ENCODE measurements at places on chromosomes 4 and X.

DNA sequence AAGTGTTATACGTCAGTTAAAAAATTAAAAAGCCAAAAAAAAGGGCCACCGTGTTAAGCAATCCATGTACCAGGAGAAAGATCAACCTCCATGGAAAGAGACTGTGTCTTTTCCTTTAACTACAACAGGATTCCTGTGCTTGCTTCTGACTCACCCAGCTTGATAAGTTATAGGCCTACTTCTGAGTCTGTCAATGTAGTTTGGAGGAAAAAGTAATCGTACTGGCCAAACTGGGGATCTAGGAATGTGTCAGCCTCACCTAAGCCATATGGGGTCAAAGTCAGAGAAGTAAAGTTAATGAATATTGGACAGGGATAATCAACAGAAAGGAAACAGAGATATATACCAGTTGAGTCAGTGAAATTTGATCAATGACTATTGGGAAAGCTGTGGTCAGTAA, 470.8 kb upstream of the SLIT2 start:
- no peak for DNase-seq

- DNase-seq, result no peak
Observed at GRCh38 chr4:6763330-6763851, 19.1 kb upstream of the KIAA0232 start.

DNA sequence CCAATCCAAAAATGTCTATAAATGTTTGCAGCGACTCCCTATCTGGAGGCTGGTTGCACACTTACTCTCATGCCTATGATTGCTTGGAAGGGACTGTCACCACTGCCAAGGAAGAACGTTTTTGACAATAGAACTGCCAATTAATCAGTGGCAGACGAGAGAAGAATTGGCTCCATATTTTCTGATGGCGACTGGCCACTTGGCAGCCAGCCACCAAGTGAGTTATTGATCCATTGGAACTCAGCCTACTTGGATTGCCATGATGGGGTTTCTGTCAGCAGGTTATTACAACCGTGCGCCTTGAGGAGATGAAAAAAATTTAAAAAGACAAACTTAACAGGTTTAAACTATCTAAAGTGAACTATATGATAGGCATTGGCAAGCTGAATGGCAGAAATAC, 47.4 kb downstream of the LINC00632 start:
- no peak for DNase-seq

GRCh38 chr4:3753726-3754412, 12.3 kb upstream of the ADRA2C start:
- DNase-seq, result no peak

GRCh38 chr4:48588230-48589097, 98.4 kb downstream of the ZAR1 start:
- no peak for DNase-seq

GRCh38 chr4:102473476-102473875, 27.7 kb upstream of the NFKB1 start:
- no peak for DNase-seq

GRCh38 chr4:70504733-70505132, 13.6 kb upstream of the AMTN start:
- no peak for DNase-seq

DNA sequence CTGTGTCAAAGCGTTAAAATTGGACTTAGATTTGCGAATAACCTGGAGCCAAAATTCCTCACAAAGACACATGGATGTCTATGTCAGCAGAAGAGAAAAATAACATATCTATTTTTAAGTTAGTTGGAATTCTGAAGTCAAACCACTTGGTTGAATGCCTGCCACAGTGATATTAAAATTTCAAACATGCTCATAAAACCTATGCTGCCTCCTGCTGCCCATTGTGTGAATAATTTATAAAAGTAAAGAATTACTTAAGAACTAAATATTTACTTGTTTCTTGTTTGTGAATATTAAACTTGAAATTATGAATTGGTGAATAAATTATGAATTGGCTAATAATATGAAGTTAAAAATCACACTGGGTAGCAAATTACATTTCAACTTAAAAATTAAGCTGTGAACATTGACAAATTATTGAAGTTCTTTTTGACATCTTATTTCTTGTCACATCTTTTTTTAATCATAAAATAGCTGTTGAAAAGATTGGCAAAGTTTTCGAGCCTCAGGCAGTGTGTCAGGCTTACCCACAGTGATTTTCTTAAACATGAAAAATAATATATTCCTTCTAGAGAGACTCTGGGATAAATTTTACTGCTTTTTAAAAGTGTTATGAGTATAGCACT, 35.4 kb downstream of the FABP2 start:
- no peak for DNase-seq

GRCh38 chr4:81634165-81634564, 162.5 kb upstream of the RASGEF1B start:
- DNase-seq, result no peak

GRCh38 chr4:3226467-3226866, 22.5 kb upstream of the MSANTD1 start:
- DNase-seq, result peak; percentile 47

- DNase-seq, result no peak
Observed at GRCh38 chrX:129939986-129940385, 34.0 kb downstream of the UTP14A start.

DNA sequence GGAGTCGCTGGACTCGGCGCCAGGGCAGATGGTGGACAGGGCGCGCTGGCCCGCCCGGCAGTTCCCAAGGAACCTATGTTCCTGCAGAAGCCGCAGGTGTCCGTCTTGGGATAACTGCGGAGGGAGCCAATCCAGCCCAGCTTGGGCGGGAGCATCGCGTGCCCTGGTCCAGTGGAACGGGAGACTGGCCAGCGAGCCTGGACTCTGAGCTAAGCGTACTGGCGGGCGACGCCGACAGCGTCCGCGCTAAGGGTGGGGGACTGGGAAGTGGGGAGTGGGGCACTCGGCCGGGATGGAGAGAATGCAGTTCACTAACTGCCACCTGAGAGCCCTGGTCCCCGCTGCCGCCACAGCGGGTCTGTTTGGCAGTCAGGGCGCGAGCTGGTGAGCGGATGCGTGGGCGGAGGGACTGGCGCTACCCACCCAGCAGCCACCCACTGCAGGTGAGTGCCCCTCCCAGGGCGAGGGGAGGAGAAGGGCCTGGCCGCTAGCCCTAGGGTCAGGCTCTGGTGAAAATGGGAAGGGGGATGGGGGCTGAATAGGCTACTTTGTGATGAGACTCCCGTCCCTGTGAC, 1.3 kb upstream of the MAMLD1 start:
- DNase-seq, result no peak

DNA sequence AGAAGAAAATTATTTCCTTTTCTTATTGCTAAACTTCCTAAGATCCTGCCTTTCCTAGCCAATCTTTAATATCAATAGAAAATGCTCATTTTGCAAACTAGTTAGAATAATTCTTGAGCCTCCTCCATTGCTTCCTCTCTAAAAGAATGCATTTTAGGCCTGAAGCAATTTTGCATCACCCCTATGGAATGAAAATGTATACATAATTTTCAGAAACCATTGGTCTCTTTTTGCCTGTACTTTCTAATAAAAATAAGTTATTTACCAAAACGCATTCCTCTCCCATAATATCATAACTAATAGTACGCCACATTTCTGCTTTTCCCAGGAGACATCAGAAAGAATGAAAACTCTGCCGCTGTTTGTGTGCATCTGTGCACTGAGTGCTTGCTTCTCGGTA, 1.7 kb downstream of the MUC7 start:
- DNase-seq, result no peak

DNA sequence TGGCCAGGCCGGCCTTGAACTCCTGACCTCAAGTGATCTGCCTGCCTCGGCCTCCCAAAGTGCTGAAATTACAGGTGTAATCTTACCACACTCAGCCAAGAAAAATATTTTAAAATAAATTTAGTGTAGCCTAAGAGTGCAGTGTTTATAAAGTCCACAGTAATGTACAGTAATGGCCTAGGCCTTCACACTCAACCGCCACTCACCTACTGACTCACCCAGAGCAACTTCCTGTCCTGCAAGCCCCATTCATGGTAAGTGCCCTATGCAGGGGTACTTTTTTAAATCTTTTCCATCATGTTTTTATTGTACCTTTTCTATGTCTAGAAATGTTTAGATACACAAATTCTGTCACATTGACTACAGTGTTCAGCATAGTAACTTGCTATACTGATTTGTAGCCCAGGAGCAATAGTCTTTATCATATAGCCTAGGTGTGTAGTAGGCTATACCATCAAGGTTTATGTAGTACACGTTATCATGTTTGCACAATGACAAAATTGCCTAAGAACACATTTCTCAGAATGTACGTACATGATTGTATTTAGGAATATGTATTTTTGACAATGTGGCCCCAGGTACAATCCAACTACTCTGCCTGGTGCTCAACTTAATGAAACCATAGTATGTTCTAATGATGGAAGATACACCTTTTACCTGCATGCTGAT, 455.2 kb downstream of the PCDH7 start:
- no peak for DNase-seq

DNA sequence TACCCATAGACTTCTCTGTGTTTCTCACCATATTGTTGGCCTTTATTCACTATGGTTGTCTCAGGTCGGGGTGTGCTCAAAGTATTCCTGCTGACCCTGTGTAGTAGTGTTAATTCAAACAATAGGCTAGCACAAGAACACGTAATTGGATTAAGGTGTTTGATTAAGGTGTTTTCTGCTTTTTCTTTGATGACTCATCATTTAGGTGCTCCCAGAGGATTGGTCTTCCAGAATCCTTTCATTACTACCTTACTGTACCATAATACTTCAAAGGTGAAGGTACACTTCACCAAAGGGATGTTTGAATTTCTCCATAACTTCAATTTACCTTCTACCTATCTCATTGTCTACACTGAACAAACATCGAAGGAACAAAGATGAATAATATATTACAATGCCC, 121.7 kb upstream of the CCDC160 start:
- no peak for DNase-seq

GRCh38 chrX:43615660-43616059, 40.4 kb upstream of the MAOA start:
- no peak for DNase-seq

- no peak for DNase-seq
Observed at GRCh38 chr4:26515936-26516335, 25.7 kb upstream of the CCKAR start.

GRCh38 chrX:88613338-88613737, 133.7 kb upstream of the CPXCR1 start:
- DNase-seq, result no peak

DNA sequence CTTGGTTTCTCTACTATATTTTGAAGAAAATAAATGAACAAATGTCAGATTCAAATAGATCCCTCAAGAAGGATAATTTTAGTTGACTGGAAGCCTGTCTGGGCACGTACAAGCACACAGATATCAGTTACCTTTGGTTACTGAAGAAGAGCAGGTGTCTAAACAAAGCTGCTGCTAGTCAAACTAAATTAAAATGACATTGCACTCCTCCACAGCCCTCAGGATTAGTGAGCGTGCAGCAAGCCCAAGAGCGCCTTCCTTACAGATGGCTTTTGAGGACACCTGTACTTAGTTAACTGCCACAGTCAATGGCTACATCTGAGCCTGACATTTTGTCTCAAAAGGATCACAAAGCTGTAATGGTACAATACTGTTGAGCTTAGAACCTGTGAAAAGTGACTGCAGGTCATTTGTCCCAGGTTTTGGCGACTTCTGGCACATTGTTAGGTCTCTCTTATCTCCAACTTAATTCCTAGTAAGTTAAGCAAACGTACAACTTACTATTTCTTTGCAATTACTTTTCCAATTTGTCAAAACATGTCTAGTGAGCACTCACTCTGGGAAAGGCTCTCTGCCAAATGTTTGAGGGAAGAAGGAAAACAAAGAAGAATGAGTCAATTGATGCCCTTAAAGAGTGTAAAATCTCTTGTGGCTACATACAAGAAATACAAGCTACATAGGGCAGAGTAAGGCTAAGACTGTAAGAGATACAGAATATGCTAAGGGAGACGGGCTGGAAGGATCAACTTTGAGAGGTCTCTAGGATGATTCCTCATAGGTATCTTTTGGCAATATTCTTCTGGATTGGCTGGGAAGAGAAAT, 25.6 kb upstream of the DAPP1 start:
- DNase-seq, result no peak

DNA sequence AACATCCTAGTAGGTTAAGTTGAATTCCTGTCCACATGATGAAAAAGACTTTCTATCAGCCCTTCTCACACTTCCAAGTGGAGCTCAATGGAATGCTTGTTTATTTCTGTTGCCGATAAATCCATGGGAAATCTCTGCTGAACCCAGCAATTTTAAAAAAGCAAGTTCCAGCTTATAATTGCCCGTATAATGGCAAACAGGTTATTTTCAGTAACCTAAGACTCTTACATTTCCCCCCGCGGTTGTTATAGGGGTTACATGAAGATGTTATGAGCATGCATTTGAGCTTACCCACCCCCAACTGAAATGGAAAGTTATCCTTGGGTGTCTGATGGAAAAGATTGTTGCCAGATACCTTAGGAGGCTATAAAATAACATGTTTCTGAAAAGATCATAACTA, 136.2 kb downstream of the PALLD start:
- no peak for DNase-seq

- no peak for DNase-seq
Observed at GRCh38 chr4:36523182-36523581, 241.8 kb downstream of the DTHD1 start.

DNA sequence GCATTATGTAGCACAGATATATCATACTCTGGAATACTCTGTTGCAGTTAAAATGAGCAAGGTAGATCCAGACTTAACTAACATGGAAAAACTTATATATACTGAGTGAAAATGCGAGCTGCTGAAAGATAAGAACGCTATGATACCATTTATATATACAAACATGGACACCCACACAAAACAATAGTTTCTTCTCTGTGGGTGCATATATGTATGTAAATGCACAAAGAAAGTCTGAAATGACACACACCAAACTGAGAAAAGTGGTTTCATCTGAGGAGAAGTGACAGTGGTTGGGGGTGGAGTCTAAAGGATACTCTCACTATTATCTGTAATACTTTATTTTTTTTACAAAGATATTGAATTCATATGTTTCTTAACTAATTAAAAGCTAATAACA, 12.2 kb upstream of the FGF2 start:
- no peak for DNase-seq

- no peak for DNase-seq
Observed at GRCh38 chrX:122914256-122914655, 269.8 kb upstream of the GRIA3 start.

DNA sequence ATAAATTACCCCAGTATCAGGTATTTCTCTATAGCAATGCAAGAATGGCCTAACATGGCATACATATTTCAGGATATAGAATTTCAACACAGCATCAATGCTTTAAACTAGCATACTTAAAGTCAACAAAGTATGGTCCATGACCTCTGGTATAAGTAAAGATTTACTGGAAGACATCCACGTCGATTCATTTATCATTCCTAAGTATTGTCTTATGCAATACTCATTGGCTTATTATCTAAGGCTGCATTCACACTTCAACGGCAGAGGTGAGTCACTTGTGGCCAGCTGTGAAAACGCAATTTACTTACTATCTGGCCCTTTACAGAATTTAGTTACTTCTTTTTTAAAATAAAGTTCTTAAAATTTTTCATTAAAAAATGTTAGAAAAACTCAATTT, 42.6 kb downstream of the ADGRA3 start:
- no peak for DNase-seq

- peak; percentile 33 for DNase-seq
Observed at GRCh38 chr4:8207314-8207713, 8.2 kb downstream of the SH3TC1 start.

Measured in CD4-positive, alpha-beta T cell treated with Interferon gamma for 1 hour (primary cell).